ENCODE measurements at places on chromosomes 2 and 18.
A peak's percentile ranks its signal among the peaks of the same experiment; 100 is the strongest.

- no peak for DNase-seq
Observed at GRCh38 chr2:217105733-217106649, 246.1 kb upstream of the TNP1 start.

DNA sequence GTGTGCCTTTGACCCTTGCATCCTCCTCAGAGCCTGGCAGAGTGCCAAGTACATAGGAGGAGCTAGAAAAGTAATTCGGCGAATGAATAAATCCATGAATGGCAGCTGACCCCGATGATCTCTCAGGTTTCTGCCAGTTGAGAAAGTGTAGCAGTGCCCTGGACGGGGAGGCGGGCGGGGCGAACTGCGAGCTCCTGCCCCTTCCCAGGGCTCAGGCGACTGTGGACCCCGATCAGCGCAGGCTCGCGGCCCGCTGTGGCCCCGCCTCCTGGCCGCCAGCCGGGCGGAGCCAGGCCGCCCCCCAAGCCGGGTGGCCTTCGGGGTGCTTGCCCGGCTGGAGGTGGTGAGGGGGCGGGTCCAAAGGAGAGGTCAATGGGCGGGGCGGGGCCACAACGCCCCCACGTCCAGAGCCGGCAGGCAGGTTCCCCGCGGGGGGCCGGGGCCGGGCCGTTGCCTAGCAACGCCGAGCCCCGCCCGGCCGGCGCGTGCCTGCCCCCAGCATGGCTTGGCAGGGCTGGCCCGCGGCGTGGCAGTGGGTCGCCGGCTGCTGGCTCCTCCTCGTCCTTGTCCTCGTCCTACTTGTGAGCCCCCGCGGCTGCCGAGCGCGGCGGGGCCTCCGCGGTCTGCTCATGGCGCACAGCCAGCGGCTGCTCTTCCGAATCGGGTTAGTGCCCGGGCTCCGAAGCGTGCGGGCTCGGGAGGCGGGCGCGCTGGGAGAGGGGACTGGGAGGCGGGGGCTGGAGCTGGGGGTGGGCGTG, 30.6 kb upstream of the TMBIM1 start:
- DNase-seq: peak; percentile 57

DNA sequence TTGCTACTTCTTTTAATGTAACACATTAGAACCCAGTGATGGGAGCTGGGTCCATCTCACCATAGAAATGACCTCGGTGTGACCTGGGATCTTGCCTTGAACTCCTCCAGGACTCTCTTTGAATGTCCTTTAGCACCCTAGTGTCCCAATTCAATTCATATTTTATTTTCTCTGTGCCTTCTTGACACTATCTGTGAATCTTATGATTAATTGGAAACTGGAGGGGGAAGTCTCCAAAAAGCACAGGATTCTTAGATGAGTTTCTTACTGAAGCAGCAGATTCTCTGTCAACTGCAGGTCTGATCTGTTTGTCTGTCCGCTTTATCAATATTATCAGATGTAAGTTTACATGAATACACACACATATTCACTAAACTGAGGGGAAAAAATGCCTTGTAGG, 470 bp downstream of the DHRS9 start:
- DNase-seq: no peak

GRCh38 chr18:58044370-58045241, 580 bp downstream of the NEDD4L start:
- peak; percentile 43 for DNase-seq

GRCh38 chr18:36481935-36482334, 184.4 kb downstream of the FHOD3 start:
- DNase-seq: no peak

DNA sequence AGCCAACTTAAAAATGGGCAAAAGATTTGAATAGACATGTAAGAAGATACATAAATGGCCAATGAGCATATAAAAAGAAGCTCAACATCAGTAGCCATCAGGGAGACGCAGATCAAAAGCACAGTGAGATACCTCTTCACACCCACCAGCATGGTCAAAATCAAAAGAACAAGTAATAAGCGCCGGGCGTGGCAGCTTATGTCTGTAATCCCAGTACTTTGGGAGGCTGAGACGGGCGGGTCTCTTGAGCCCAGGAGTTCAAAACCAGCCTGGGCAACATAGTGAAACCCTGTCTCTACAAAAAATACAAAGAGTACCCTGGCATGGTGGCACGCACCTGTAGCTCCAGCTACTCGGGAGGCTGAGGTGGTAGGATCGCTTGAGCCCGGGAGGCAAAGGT, 4.6 kb upstream of the CIB4 start:
- DNase-seq: no peak

- no peak for DNase-seq
Observed at GRCh38 chr2:158762336-158762735, 32.8 kb upstream of the DAPL1 start.

DNA sequence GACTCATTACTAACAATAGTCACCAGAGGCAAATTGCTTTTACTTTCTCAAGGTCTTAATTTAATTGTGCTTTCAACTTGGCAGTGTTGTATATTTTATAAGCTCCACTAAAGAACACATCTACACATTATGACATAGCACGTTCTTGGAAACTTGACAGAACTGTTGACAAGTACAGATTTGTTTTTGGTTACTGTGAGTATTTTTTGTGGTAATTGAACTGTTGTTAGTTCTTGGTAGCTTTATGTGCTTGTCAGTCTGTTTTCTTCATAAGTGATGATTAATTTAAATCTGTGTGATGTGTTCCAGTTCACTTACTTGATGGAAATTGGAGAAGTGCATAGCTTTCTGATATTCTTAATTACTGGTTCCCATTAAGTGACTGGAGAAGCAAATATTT, 63.9 kb downstream of the COMMD1 start:
- no peak for DNase-seq

GRCh38 chr2:100408104-100408503, 9.4 kb downstream of the CHST10 start:
- no peak for DNase-seq

GRCh38 chr2:222711315-222711940, 40.0 kb downstream of the MOGAT1 start:
- DNase-seq: no peak

DNA sequence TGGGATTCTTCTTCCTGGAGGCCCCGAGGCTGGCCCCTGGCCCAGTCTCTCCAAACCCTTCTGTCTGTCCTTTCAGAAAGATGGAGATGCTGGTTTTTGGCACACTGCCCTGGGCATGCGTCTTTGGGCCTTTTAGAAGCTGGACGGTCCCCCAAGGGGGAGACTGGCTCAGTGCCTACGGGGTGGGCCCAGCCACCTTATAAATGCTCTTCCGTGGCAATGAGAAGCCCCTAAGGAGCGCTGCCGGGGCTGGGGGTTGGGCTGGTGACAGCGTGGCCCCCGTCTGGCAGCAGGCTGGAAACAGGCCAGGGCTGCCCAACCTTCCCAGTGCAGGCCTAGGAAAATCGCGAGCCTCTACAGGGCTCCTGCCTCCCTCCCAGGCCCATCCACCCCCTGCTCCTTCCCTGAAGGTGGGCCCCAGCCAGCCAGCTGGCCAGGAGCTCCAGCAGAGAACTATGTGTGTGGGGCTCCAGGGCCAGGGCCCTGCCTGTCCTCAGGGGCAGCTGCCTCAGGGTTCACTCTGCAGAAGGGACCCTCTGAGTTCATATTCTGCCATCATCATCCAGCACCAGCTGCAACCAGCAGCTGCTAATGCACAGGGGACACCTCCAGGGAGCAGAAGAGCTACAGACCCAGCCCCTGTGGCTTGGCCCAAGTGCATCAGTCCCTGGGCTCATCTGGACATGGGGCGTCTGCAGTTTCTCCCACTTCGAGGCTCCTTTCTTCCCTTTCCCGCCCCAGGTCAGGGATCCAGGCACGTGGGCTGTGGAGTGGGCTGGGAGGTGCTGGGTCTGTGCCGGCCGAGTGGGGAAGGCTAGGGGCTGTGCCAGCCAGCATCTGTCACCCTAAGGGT, 107.6 kb upstream of the OTOS start:
- DNase-seq: no peak

DNA sequence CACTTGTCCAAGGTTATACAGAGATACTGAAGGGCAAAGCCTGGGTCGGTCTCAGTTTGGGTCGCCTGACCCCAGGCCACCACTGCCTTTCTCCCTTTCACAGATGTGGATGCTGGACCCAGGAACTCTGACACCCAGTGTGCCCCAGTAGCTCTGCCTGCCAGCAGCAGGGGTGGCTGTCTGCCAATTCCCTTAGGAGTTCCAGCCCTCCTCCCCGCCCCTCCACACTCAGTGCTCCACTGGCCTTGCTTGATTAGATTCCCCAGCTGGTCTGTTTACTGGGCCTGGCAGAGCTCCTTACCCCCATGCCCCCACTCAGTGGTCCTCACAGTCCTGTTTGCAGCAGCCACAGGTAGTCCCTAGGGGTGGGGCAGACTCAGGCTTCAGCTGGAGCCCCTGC, 75.5 kb downstream of the NPAS2 start:
- DNase-seq: no peak

DNA sequence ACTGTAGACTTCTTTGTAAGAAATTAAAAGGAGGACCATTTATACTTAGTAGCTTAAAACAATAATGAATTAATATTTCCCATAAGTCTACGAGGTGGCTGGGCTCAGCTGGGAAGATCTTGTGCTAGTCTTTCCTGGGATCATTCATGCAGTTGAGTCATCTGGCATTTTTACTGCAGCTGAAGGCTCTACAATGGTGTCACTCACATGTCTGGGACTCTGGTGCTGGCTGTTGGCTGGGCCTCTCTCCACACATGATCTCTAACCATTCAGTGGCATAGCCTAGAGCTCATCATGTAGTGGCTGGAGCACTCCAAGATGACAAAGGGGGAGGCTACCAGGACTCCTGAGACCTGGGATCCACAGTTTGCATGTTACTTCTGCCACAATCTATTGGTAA, 35.5 kb downstream of the CLASP1 start:
- DNase-seq: no peak

- no peak for DNase-seq
Observed at GRCh38 chr18:68972176-68972575, 174.3 kb downstream of the CCDC102B start.

DNA sequence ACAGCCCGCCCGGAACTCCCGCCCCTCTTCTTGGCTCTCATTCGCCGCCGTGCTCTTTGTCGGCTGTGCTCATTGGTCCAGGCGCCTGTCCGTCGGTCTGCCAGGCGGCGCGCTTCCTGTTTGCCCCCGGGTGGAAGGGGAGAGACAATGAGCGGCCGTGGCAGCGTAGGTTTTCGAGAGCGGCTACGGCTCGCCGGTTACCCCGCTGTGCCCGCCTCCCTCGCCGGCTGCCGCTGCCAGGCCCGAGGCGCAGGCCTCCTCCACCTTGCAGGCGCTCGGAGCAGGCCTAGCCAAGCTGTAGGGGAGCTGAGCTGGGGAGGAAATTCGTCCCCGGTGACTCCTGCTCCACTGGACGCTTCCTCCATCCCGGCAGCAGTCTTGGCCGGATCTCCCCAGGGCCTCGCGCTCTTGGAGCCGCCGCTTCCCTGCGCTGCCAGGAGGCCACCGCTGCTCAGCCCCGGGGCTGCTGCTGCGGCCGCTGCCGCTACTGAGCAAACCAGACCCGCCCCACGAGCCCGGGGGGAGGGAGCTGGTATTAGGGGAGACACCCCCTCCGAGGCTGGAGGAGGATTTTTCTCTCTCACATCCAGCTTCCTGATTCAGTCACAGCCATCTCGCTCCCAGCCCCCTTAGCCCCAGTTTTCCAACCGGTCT, at the start of gene SP3:
TSS of gene SP3 (minus strand) at position 2 of the 654 bp plus-strand sequence. CDS start 202 bp downstream, outside the sequence.
- DNase-seq: peak; percentile 98

DNA sequence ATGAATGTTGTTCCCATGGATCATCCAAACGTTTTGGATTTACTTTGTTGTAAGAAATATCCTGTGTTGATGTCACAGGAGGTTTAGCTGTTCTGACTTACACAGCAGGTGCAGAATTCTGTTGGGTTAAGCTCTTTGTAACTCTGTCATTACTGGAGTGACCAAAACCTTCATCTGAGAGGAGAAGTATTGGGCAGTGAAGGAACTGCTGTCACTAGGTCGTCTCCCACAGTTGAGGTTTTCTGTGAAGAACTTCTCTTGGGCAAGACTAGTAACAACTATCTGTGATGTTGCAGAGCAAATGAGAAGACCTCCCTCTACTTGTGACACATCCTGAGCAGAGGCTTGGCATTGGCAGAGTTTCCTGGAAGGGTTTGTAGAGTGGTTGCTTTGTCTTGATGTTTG, 2.9 kb downstream of the SPTBN1 start:
- no peak for DNase-seq

DNA sequence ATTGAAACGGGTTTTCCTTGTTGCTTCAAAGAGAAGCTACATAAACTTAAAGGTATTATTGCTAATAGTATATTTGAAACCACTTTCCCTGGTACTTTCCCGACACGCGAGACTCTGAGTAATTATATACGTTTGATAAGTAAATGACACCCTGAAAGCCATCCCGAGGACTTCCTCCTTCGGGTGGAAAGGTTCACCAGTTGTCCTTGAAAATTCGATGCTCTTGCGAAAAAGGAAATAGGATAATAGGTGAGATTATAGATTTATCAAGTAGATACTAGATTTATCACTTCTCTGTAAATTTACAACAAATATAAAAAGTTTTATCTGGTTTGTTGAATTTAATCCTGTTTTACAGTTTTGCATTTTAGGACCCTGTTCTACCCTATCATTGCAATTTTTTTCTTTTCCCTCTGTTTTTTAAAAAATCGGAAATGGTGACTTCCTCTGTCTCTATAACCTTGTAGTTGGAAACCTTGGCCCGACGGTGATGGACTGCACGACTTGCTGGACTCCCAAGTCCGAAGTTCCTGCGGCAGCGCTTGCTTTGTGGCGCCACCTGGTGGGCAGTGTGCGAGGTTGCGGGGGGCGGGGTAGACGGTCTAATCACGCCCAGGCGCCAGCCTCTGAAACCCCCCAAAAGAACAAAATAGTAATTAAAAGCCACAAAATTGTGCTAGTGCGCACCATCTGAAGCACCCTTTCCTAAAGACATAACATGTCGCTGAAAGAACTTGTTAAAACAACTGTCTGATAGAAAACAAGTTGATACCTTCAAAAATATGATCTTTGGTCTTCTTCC, 972 bp upstream of the DLX2 start:
- DNase-seq: peak; percentile 84

DNA sequence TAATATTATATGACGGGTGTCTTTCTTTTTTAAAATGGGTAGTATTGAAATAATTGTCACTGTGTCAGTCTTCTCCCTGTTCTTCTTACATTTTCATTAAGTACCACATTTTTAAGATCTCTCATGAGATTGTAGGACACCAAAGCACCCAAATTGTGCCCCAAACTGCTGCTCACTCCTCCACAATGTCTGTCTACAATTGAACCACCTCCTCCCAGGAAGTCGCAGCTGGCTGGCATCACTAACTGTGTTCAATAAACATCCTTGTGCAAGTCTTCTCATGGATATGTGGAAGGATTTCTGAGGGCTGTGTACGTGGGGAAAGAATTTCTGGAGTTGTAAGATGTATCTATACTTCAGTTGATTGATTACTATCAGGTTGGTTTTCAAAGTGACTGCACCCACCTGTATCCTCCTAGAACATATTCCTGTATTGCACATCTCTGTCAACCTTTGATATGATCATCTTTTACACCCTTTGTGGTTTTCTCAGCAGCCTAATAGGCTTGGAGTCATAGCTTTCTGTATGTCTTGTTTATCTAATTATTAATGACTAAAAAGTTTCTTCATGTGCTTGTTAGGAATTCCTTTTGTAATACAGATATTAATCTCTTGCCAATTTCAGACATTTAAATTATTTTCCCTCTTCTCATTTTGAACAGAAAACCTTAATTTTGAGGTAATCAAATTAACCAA, 774.9 kb downstream of the RNF144A start:
- no peak for DNase-seq
